GM12891 (cell line): ENCODE measurements at places on chromosomes 6 and 20.
A peak's percentile ranks its signal among the peaks of the same experiment; 100 is the strongest.

GRCh38 chr6:121354764-121355163, 20.5 kb upstream of the TBC1D32 start:
- no peak for DNase-seq

GRCh38 chr20:33541074-33541473, 51.2 kb downstream of the CBFA2T2 start:
- DNase-seq: no peak

DNA sequence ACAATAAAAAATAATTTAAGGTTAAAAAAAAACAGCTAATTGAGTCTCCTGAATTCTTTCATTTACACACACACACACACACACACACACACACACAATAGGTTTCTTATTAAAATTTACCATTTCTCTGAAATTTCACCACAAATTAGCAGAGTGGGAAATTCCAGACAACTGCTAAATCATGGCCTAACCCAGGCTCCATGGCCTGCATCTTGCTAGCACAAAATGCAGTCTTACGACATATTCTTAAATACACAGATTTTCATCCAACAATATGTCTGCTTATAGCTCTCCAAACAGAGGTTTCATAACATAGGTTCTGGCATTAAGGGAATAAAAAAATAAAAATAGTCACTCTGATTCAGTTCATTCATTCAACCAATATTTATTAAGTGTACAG, 46.9 kb downstream of the SOD2 start:
- no peak for DNase-seq

DNA sequence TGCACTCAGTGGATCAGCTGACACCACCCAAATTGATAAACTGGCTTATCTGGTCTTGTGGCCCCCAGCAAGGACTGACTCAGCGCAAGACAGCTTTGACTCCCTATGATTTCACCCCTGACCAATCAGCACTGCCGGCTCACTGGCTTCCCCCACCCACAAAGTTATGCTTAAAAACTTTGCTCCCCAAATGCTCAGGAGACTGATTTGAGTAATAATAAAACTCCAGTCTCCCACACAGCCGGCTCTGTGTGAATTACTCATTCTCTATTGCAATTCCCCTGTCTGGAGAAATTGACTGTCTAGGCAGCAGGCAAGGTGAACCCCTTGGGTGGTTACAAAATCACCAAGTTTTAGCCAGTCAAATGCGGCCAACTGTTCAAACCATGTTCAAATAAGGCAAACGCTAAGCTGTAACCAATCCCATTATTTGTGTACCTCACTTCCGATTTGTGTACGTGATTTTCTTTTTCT, 32.5 kb downstream of the SLC22A2 start:
- DNase-seq: no peak

- no peak for DNase-seq
Measured at GRCh38 chr6:161058741-161059140, 67.2 kb downstream of the MAP3K4 start.

GRCh38 chr20:38152175-38152620, 12.9 kb downstream of the TGM2 start:
- peak; percentile 78 for DNase-seq

DNA sequence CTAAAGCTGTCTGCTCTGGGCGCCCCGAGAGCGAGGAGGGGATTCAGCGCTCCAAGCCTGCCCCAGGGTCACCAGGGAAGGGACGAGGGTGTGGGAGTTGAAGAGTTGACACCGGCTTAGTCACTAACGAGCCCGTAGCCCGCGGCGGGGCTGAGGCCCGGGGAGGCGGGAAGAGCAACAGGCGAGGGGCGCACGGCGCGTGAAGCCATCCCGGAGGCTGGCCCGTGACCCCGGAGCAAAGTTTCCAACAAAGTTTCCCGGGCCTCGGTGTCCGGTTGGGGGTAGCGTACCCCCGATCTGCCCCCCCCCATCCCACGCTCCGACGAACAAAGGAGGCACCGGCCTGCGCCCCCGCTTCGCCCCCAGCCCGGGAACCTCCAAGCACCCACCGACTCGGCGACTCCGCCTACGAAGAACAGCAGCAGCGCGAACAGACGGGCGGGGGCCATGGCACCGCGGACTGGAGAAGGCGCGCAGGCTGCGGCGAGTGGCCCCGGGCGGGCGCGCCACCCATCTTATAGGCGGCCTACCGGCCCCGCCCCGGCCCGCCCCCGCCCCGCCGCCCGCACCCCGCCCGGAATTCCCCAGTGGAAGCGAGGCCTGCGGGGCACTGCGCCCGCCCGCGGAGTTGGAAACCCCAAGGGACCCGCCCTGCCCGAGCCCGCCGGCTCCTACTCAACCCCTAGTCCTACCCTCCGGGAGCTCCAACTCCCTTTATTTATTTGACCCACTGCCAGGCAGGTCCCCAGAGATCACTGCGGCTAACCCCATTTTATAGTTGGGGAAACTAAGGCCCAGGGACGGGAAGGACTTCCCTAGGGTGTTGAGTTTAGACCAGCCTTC, at the start of gene SDC4:
TSS of gene SDC4 (minus strand) at position 489 of the 843 bp plus-strand sequence. CDS start at position 449, 40 bp downstream.
- no peak for DNase-seq

DNA sequence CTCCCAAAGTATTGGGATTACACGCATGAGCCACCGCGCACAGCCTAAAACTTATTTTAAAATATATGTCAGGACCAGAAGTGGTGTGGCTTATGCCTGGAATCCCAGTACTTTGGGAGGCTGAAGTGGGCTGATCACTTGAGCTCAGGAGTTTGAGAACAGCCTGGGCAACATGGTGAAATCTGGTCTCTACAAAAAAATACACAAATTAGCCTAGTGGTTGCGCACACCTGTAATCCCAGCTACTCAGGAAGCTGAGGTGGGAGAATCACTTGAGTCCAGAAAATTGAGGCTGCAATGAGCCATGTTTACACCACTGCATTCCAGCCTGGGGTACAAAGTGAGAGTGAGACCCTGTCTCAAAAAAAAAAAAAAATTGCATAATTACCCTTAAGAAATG, 13.7 kb downstream of the PXT1 start:
- no peak for DNase-seq

GRCh38 chr6:12476484-12476883, 186.3 kb downstream of the EDN1 start:
- no peak for DNase-seq
